Mesothelial cell of epicardium (in vitro differentiated cells): ENCODE measurements at places on chromosomes 3 and 15.

GRCh38 chr3:100899440-100900091 lies 93.7 kb downstream of the ABI3BP start:
- no peak for DNase-seq

DNA sequence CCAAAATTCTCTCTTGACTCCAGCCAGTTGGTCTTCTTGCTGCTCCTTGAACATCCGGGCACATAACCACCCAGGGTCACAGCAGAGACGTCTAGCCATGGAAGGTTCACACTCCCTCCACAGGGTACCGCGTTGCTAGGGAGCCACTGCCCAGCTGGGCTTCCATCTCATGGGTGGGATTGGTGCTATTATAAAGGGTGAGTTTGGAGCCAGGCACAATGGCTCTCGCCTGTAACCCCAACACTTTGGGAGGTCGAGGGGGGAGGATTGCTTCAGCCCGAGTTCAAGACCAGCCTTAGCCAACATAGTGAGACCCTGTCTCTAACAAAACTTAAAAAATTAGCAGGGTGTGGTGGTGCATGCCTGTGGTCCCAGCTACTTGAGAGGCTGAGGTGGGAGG lies 17.5 kb upstream of the SKOR1 start:
- DNase-seq: no peak

DNA sequence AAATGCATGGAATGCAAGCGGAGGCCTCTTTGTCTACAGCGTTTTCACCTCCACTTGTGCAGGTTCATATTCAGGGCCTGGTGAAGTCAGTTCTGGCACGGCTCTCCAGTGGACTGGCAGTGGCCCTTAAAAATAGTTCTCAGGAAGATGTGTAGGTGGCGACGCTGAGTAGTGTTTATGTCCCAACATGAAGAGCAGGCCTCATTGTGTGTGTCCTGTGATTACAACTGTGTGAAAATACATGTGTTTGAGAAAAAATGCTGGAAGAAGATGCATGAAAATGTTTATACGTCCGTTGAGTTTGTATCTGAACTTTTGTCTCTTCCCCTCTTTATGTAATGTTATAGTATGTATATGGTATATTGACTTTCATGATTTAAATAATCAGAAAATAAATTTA lies 7.2 kb downstream of the LIPC start:
- no peak for DNase-seq

GRCh38 chr3:195612075-195612800 lies 28.5 kb upstream of the APOD start:
- no peak for DNase-seq

DNA sequence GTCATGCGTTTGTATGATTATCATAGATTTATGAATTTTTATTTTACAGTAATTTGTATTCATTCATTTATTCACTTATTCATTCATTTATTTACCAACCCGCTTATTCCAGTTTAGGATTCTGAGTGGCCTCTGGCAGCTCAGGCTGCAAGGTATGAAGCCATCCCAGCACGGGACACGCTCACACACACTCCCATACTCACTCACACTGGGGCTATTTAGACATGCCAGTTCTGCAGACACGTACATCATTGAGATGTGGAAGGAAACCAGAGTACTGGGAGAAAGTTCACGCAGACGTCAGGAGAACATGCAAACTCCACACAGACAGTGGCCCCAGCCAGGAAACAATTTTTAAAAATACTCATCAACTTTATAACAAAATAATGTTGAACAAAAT lies 5.1 kb downstream of the CDIN1 start:
- DNase-seq: no peak

- no peak for DNase-seq
These were observed 83.5 kb downstream of the AQP9 start for GRCh38 chr15:58221591-58222241.

GRCh38 chr3:190169243-190169642 lies 48.5 kb upstream of the P3H2 start:
- DNase-seq: no peak

- DNase-seq: no peak
These were observed 29.0 kb downstream of the CCDC33 start for GRCh38 chr15:74265046-74265639.

- no peak for DNase-seq
These were observed at the start of gene TAGLN3 for GRCh38 chr3:111998636-111999483. Gene TAGLN3, plus strand, starts transcription at chr3:111998922. Its CDS starts 501 bp downstream, at chr3:111999423.

GRCh38 chr15:39936187-39936586 lies 2.3 kb downstream of the EIF2AK4 start:
- DNase-seq: no peak

GRCh38 chr3:15268033-15268631 lies 62.1 kb downstream of the CAPN7 start:
- DNase-seq: peak; percentile 86

DNA sequence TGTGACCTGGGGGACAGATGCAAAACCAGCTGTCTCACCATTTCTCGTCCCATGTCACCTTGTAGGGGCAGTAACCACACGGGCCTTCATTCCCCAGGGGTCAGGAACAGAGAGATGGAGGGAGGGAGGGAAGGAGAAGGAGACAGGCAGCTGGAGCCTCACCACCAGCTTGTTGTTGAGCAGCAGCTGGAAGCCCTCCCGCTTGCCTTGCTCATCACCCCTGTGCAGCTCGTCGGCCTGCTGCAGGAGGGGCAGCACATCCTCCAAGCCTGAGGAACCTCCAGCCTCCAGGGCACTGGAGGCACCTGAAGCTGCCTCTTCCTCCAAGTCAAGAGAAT lies 10.3 kb downstream of the RMDN3 start:
- no peak for DNase-seq

GRCh38 chr3:141275973-141276372 lies 44.3 kb downstream of the PXYLP1 start:
- no peak for DNase-seq

- DNase-seq: no peak
These were observed 124.8 kb upstream of the CNTN3 start for GRCh38 chr3:74739242-74739641.

DNA sequence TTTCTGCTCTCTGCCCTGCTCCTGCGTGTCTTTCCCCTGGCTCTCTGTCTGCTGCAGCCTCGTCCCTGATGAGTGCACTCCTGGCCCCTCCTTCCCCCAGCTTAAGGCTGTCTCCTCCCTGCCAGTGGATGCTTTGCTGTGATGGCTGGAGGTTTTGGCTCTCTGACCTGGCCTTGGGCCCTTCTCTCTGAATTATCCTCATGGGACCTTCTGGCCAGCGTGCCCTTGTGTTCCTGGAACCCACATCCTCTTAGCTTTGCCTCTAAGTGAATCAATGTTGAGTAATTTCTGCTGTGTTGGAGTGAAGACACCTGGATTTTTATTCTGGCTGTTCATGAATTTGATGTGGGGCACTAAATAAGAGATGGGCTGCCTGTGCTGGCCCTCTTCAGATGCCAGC lies 9.8 kb upstream of the TNFAIP8L3 start:
- DNase-seq: no peak

GRCh38 chr3:194397757-194398312 lies 1.2 kb downstream of the GP5 start:
- no peak for DNase-seq

GRCh38 chr15:77907824-77908751 lies 169.4 kb downstream of the TBC1D2B start:
- no peak for DNase-seq

DNA sequence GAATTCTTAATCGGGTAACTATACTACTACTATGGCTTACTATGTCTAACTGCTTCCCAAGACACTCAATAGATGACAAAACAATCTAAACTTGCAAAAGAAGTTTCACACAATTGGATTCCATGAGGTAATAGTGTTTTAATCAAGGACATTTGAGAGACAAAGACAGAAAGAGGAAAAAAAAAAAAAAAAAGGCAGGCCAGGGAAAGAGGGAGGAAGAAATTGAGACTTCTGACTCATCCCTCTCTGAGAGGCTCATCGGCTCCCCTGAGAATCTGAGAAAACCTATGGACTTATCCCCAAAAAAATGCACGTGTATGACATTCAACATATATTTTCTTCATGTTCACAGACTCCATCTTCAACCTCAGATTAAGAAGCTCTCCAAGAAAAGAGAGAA lies 61.0 kb downstream of the SCAPER start:
- DNase-seq: no peak

DNA sequence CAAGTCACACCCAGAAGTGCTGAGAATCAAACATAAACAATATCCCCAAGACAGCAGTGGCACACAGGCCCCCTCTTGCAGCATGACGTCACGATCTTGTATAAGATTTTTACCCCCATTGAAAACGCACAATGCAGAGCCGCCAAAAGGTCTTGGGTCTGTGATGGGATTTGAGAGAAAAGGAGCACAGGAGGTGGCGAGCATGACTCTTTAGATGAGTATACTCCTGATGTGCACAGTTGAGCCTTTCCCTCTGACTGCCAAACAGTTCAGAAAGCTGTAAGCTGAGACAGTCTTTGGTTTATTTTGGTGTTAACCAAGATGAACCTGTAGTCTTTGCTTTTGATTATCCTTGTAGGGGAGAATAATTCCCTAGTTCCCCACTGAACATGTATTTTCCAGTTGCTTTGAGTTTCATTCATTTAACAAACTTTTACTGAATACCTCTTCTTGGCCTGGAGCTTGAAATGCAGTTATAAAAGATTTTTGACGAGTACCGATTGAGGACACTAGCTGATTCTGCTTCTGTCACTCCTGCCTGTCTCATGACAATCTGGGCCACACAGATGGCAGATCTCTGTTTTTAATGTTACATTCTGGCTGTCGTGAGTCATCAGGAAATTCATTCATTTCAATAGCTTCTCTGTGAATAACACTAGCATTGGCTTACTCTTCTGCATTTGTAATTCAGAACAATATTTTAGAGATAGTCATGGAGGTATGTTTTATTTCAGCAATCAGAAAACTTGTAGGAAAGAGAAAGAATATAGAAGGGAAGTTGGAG lies 28.9 kb downstream of the CFAP91 start:
- DNase-seq: no peak

DNA sequence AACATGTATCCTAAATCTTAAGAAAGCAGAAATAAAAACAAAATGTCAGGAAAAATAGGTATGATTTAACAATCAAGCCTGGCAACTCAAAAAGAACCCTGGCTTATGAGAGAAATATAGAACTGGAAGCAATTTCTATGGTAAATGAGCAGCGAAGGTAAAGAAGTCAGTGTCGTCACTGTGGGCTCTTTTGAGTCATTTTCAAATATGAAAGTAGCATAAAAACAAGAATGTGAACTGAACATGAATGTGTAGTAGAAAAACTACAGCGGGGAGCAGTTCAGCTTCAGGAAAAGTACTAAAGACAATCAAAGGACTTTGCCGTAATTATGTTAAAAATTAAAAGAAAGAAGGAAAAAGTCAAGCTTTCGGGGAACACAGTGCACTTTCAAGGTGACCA lies 17.5 kb downstream of the LSG1 start:
- no peak for DNase-seq

DNA sequence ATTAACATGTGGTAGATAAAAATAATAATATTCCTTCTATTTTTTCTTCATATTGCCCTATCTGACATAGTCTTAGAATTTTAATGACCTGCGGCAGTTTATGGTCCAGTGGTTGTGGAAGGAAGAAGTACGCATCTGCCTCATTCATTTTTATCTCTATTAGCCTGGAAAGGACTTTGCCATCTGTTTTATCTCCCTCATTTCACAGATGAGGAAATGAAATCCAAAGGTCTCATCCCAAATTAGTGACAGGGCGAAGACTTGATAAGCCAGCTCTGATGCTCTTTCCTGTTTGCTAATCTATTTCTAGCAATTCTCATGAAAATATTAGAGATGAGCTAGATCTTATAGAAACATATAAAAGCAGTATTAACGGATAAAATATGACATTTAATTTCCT lies 113.3 kb downstream of the KLHL25 start:
- no peak for DNase-seq

DNA sequence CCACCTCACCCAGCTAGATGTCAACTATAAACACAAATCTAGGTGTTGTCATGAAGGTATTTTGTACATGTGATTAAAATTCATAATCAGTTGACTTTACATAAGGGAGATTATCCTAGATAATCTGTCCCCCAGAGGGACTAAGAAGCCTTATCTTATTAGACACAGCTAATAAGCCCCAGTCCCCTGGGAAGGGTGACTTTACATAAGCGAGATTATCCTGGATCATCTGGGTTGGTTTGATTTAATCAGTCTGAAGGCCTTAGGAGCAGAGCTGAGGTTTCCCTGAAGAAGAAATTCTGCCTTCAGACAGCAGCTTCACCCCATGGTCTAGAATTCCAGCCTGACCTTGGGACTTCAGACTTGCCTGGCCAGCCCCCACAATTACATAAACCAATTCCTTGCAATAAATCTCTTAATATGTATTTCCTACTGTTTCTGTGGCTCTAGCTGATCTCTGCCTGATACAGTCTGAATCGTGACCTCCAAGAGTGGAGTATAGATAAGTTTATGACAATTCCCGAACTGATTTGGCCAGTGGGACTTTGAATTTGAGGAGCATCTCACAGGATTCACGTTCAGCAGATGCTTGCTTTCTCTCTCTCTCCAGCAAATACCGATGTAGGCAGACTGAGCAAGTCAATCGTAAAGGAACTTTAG lies 66.5 kb downstream of the MRPL46 start:
- peak; percentile 14 for DNase-seq

DNA sequence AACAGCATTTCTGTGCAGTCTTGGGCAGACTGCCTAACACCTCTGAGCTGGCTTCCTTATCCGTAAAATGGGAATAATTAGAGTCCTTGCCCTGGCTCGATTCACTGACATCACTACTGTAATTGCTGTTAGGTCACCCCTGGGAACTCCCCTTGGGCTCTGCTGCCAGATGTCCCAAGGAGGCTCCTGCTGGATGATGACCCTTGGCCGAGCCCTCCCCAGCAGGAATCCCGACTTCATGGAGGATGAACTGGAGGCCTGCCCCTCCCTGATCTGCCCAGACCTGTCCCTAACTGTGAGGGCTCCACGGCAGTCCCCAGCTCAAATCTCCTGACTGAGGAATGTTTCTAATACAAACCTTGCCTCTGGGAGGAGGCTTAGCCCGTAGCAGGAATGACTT lies 18.0 kb downstream of the ESYT3 start:
- DNase-seq: no peak

- no peak for DNase-seq
These were observed 37.9 kb downstream of the PARP15 start for GRCh38 chr3:122615303-122615702.

GRCh38 chr3:170768334-170768801 lies 101.6 kb downstream of the RPL22L1 start:
- DNase-seq: no peak

- DNase-seq: no peak
These were observed 2.3 kb downstream of the RARB start for GRCh38 chr3:25430287-25430934.

DNA sequence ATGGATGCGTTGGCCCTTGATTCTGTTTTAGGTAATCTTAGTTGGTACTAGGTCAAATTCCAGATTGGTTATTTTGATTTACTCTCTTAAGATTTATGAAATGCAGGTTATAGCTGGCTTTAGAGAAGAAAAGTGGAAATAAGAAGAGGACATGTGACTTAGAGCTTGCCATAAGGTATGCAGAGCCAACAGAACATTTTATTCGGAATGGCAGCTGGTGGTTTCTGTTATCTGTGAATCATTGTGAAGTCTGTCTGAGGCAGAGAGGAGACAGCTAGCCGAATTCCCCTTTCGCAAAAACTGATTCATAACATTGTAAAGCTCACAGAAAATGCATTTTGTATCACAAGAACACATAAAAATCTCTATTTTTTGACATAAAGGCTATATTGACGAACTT lies 82.1 kb downstream of the FILIP1L start:
- DNase-seq: no peak

GRCh38 chr3:183306798-183307671 lies 54.0 kb downstream of the B3GNT5 start:
- no peak for DNase-seq
